GF-D8 (cell line): ENCODE measurements at places on chromosomes 2 and 18.

DNA sequence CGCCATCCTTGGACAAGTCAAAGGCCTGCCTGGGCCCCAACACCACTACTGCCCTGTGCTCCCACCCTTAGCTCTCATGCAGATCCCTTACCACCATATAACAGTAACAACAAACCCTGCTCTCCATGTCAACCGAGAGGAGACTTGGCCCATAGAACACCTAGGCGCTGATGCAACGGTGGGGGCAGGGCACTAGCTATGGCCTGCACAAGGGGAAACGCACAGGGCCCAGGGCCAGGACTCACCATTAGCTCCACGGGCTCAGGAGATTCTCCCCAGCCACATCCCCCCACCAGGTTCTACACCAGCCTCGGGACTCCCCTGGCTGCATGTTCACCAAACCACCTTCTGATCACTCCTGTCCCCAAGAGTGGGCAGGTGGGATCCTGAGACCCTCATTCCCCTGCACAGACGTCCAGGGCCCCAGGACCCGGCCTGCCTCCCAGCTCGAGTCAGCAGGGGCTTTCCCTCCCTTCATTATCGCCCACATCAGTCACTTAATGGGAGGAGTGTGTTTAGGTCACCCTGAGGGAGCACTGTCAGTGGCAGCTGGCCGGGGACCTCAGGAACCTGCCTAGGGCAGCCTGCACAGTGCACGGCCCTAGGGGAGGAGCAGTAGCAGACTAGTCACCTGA, 29.3 kb downstream of the ANKMY1 start:
- no peak for DNase-seq

DNA sequence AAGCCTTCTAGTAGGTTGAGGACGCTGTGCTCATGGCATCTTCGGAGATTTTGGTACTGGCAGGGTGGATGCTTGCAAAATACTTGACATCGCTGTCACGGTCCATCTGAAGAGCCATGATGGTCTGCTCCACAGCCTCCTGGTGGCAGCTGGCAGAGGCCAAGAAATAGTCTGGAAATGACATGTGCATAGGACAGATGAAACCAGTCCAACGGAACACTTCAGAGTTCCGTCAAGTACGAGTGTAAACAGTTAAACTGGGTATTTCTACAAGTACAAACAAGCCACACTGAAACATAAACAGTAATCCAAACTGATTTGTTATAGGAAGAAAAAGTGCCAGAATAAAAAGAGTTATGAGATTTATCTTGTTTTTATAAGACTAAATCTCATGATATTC, 66.6 kb downstream of the PPP4R1 start:
- no peak for DNase-seq

DNA sequence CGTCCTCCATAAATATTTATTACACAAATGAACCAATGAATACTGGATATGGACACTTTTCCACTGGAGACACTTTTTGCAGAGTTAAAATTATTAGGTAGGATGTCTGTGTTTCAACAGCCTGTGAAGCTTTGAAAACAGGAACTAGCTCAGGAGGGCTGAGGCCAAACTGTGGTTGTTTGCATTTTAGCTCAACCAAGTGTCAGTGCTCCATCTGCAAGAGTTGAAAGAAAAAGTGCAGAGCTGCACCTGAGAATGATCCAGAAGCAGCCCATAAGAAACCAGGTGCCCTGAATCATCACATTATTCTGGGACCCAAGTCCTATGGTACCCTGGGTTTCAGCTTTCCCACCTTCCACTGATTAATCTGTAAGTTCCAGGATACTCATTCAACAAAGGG, 180.4 kb downstream of the TRIB2 start:
- no peak for DNase-seq

- no peak for DNase-seq
Measured at GRCh38 chr2:98452396-98453027, 7.9 kb downstream of the INPP4A start.

DNA sequence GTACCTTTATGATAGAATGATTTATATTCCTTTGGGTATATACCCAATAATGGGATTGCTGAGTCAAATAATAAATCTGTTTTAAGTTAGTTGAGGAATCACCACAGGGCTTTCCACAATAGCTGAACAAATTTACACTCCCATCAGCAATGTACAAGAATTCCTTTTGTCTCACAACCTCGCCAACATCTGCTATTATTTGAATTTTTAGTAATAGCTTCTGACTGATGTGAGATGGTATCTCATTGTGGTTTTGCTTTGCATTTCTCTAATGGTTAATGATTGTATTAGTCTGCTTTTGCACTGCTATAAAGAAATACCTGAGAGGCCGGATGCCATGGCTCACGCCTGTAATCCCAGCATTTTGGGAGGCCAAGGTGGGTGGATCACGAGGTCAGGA, 1387.6 kb upstream of the ACVR2A start:
- DNase-seq: no peak

GRCh38 chr2:120867290-120868241, 131.9 kb downstream of the GLI2 start:
- no peak for DNase-seq

DNA sequence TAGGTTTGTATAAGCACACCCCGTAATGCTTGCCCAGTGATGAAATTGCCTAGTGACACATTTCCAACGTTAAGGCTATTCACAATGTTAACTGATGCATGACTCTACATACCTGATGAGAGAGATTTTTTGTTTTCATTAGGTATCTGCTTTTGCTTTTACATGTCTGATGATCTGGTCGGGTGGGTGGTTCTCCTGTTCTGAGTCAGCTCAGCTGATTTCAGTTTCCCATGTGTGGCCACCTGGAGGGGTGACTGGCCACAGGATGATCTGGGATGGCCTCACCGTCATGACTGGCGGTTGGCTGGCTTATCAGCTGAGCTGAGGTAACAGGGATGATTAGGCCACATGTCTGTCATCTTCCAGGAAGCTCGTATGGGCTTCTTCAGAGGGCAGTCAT, 33.8 kb upstream of the ACYP2 start:
- DNase-seq: no peak

GRCh38 chr18:75927791-75928190, 500.3 kb upstream of the SMIM21 start:
- DNase-seq: no peak

DNA sequence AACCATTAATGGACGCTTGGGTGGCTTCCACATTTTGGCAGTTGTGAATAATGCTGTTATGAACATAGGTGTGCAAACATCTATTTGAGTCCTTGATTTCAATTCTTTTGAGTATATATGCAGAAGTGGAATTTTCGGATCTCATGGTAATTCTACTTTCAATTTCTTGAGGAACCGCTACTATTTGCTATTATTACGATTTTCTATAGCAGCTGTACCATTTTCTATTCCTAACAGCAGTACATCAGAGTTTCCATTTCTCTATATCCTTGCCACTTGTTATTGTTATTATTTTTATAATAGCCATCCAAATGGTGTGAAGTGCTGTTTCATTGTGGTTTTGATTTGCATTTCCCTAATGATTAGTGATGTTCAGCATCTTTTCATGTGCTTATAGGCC, 69.5 kb downstream of the KIF5C start:
- no peak for DNase-seq

DNA sequence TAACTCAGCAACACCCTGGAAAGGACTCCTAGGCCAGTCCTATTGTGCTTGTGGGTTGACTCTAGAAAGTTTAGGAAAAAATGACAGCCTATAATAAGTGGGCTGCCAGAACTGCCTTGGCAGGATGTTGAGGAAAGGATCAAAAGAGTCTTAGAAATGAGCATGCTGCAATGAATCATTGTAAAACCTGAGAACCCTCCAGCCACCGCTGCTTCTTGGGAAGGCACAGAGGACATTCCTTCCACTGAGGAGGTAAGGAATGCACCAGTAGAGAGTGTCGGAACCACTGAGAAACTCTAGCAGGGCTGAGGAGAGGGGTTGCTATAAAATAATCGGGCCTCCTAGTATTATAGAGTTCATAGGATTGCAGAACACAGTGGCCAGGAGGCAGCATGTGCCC, 146.7 kb upstream of the SMIM21 start:
- no peak for DNase-seq
